Activated CD8-positive, alpha-beta memory T cell treated with anti-CD3 and anti-CD28 coated beads for 24 hours (primary cell): ENCODE measurements at places on chromosomes 11 and 22.

- no peak for DNase-seq
Measured at GRCh38 chr11:32438866-32439489, 3.6 kb upstream of the WT1 start.

DNA sequence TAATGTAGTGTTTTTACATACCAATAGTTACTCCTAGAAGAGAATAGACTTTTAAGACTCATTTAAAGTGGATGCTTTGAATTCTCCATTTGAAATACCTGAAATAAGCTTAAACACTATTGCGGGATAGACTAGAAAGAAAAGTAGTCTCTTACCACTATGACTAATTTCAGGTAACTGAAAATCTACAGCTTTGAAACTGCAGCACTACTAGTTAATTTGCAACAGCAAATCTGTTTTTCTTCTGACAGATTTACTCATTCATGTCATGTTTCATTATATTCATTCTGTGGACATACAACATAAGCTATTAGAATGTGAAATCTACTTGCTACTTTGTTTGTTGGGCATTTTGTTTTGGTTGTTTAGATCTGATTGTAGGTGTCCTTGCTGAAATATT is 153.6 kb downstream of the MAML2 start:
- DNase-seq, result no peak

DNA sequence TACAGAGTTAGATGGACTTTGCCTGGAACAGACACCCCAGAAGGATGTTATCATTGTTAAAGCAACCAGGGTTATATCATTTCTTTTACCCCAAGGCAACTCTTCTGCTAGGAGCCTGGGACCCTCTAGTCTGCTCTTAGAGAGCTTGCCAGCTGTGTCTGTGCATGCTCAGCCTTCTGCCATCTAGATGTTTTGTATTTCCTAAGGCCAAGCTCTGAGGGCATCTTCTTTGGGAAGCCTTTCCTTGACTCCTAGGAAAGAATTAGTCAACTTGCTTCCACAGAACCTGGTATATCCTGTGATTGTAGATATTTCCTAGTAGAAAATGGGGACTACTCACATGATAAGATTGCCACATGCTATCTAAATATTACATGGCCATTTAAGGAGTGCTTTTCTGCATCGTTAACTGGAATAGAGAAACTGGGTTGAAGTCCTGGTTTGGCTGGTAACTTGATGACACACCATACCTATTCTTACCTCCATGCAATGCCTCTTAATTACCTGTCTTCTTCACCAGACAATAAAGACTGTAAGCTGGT is 87.6 kb downstream of the STIM1 start:
- no peak for DNase-seq

DNA sequence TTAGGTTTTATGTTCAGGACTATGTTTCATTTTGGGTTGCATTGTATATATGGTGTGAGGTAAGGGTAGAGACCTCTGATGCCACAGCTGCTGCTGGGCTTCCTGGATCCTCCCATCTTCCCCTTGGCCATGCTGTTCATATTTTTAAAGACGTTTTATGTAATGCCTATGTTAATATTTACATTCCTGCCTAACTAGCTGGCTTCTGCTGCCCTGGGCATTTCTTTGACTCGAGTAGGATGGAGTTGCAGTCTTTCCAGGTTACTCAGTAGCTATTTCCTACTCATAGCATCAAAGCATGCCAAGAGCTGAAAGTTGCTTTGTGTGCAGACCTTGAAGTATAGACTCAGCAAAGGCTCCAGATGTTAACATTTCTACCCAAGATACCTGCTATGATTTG is 220.5 kb upstream of the CADM1 start:
- no peak for DNase-seq

DNA sequence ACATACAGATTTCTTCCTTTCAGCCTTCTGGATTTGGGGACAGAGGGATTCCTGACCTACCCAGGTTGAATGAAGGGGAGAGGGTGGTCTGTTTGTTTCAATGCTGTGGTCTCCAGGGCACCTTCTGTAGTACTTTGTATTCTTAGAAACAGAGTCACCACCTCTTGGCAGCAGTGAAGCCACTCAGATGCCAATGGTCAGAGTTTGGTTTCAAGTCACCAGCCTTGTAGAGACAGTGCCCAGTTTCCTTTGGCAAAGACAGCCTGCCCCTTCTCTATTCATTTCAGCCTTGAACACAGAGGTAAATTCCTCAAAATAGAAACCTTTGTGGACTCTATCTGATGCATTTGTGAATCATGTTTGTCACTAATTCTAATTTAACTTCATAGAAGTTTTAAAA is 111.7 kb upstream of the RASSF10 start:
- no peak for DNase-seq

DNA sequence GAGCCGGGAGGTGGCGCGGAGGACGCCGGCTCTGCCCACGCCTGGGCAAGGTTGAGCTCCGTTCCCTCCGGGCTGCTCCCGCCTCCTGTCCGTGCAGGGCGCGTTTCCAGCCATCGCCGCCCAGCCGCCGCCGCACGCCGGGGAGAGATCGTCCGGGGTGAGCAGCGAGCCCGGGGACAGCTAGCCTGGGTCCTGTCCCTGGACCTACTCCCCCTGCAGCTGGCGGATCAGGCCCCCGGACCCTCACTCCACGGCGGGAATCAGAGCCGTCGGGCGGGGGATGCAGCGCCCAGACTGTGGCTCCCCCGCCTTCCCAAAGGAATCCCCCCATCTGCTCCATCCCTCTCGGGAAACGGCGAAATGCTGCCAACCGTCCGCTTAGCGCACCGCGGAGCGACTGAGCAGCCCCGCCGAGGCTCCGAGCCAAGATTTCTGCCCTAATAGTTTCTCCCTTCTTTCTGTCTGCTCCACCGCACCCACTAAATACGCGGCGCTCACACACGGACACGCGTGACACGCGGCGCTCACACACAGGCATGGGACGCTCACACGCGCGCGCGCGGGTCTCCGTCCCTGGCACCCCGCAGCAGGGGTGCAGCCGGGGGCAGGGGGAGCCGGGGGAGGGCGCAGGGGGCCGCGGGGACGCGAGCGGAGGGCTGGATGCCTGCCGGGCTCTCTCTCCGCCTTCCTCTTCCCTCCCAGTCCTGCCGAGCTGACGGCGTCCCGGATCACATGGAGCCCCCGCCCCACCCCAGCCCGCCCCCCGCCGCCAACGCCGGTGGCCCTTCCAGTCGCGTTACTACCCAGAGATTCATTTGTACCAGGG is at the start of gene KCNJ5:
TSS of gene KCNJ5 (plus strand) at position 814 of the 826 bp plus-strand sequence. CDS start 19,918 bp downstream, outside the sequence.
- DNase-seq, result peak; percentile 64
